Activated CD4-positive, alpha-beta T cell treated with anti-CD3 and anti-CD28 coated beads for 1 hour (primary cell): ENCODE measurements at places on chromosomes 12 and 14.

- no peak for DNase-seq
Observed at GRCh38 chr14:54593860-54594259, 26.9 kb downstream of the SAMD4A start.

GRCh38 chr12:10012630-10013330, 2.4 kb downstream of the CLEC12B start:
- no peak for DNase-seq

DNA sequence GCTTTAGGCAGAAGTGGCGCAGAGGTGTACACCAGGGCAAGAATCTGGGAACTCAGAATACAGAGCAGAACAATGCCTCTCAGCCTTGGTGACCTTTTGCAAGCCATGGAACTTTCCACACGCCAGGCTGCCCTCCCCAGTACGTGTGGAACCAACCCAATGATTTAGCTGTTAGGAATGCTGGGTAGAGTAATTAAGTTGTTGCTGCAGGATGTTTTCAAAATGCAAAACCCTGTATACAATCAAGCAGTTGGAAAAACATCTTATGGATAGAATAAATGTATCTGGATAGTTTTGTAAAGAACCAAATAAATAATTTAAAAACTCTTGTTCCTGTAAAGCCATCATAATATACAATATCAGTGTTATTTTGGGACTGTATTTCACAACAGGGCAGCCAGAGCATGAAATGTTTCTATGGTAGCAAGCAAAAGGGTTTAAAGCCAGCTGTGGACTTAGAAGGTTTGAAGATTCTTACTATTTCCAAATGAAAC, 19.4 kb downstream of the PPP1R36 start:
- DNase-seq: no peak

DNA sequence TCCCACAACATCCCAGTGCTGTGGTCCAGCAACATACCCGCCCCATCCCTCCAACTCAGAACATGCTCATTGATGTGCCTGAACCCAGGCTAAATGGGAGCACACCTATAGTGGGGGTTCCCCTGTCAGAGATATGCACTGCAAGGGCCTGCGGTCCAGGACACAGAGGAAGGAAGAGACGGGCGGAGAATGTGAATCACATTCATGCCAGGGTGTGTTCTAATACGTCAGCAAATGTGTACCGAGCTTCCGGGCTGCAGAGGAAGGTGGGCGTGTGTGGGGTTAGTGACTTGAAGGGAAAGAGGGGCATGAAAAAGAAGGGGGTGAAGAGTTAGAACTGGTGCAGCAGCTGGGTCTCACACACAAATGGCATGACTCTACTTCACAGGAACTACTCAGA, 83.7 kb downstream of the DPF3 start:
- no peak for DNase-seq

DNA sequence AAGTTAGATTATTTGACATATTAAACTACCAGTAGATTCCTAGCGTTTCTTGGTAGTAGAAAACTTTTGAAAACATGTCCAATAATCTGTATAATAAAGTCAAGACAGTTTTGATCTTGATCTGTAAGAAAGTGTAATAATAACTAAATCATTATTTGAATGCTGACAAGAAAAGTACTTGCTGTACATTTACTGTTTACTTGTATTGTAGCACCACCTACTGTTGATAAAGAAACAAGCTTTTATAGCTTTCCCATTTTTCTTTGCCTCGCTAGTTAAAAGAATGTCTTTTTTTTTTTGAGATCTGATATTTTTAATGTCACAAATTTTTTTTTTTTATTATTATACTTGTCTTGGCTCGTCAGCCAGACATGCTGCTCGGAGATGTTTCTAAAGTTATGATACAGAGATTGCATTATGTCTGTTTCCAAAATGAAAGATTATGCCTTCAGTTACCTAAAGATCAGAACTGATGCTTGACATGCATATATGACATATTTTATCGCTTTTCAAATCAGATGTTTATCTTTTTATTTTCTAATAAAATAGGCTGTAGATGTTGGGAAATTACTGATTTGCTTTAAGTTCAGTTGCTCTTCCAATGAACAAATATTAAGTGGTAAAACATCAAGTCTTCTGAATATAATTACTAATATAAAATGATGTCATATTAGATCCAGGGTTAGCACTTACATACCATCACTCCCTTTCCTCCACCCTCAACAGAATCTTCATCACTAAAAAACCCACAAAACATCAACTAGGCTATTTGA, 140.5 kb downstream of the AKAP6 start:
- no peak for DNase-seq

DNA sequence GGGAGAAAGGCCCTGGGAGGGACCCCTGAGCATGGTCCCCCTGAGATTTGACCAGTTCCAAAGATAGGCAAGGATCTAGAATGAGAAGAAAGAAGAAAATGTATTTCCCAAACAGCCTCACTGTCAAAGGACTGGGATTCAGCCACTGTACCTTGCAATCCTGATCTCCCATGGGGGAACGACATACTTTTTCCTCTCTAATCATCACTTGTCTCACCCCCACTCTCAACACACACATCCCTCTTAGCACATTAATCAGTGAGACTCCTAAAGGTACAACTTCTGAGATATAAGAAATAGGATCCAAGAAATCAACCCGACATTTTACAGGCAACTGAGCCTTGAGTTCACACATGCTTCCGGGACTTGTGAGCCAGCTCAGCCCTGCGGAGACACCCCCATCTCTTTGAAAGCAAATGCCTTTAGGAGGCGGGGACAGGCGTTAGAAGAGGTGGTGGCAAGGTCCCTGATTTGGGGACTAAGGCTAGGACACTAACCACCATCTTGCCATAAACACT, 1.4 kb downstream of the MAP3K9 start:
- peak; percentile 39 for DNase-seq
